Naive thymus-derived CD4-positive, alpha-beta T cell (primary cell): ENCODE measurements at places on chromosomes 1 and 21. TPM values are rescaled to one million over a fixed set of nuclear protein-coding genes. Genes with fewer than 3 reads are reported as not detected.

GRCh38 chr1:81330111-81330510 is 470.6 kb upstream of the ADGRL2 start:
- no peak for DNase-seq

DNA sequence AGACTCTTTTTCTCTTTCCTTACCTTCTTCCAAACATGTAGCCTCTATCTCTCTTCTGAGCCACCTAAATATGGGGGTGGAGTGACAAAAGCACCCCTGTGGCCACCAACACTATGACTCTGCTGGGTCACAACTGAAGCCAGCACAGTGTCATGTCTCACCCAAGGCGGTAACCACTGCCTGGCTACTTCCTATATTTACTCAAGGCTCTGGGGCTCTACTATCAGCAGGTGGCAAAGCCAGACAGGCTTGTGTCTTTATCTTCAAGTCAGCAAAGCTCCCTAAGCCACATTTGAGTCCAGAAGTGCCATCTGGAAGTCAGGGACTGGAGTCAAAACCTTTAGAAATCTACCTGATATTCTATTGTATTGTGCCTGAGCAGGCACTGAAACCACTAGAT is 1515.2 kb downstream of the PLA2G4A start:
- no peak for DNase-seq

Gene OLIG2
- not detected in 2 replicates for total RNA-seq

GRCh38 chr1:116804736-116805135 is 50.5 kb downstream of the CD2 start:
- DNase-seq, result no peak

GRCh38 chr1:154190550-154190949 is 1.4 kb downstream of the TPM3 start:
- no peak for DNase-seq

Gene PRDM15
- total RNA-seq, result 15.9 TPM
